ENCODE measurements at places on chromosomes 7 and 10.

- DNase-seq, result no peak
Measured at GRCh38 chr10:14782691-14783363, 8.1 kb upstream of the FAM107B start.

- DNase-seq, result no peak
Measured at GRCh38 chr7:13875496-13876074, 113.9 kb downstream of the ETV1 start.

- DNase-seq, result no peak
Measured at GRCh38 chr7:99505324-99505662, 831 bp downstream of the ZKSCAN5 start.

DNA sequence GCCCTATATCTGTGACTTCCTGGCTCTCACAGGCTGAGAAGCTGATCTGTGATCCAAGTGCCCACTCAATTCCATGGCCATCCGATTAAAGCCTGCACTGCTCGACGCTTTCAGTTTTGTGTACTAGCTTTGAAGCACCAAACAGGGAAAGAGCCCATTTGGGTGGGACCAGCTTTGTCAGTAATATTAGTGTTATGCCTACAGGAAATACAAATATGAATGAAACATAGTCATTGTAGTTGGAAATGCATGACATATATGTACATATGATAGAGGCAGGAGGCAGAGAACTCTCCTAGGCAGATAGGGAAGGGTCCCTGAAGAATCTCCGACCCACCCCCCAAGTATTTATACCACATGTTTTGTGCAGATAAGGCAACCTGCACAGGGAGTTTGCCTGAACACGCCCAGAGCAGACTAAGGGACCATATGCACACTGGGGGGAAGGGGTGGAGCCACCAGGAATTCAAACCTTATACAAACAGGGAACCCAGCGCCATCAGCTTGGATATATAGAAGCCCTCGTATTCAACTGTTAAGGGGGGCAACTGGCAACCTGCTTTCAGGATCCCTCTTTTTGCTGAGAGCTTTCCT is 653.2 kb downstream of the PARD3 start:
- no peak for DNase-seq

GRCh38 chr10:73931767-73932619 is 21.1 kb downstream of the PLAU start:
- no peak for DNase-seq

GRCh38 chr7:51228386-51228958 is 88.1 kb downstream of the COBL start:
- DNase-seq, result no peak

DNA sequence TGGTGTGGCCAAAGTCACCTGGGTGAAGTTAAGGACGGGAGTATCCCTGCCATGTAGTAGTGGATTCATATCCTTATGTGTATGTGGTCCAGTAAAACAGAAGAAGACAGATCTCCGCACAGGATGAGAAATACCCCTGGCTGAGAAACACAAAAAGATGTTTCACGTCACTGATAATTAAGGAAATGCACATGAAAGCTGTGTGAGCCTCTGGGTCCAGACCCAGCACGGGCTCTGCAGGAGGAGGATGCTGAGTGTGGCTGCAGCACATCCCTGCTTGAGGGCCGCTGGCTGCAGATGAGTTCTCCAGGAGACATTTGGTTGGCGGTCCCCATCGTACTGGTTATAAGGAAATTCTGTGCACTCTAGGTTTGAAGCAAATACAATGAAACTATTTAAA is 8.2 kb upstream of the SUN1 start:
- no peak for DNase-seq

GRCh38 chr10:104066945-104067344 is 18.7 kb downstream of the COL17A1 start:
- DNase-seq, result no peak

DNA sequence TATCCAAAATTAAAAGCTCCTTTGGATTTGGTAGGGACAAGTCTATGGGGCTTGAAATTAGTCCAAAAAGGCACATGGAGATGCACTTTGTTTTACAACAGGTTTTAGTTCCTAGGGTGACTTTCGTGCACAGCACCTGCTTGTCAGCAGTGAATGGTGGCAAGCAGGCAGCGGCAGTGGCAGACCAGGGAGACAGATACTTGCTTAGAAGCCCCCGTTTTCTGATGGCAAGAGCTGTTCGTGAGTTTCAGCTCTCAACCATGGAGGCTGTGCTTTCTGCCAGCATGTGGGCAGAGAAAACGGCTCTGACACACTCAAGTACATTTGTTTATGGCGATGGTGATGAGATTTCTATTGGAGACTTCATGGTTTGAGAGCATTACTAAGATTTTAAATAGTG is 61.7 kb upstream of the SHH start:
- no peak for DNase-seq

DNA sequence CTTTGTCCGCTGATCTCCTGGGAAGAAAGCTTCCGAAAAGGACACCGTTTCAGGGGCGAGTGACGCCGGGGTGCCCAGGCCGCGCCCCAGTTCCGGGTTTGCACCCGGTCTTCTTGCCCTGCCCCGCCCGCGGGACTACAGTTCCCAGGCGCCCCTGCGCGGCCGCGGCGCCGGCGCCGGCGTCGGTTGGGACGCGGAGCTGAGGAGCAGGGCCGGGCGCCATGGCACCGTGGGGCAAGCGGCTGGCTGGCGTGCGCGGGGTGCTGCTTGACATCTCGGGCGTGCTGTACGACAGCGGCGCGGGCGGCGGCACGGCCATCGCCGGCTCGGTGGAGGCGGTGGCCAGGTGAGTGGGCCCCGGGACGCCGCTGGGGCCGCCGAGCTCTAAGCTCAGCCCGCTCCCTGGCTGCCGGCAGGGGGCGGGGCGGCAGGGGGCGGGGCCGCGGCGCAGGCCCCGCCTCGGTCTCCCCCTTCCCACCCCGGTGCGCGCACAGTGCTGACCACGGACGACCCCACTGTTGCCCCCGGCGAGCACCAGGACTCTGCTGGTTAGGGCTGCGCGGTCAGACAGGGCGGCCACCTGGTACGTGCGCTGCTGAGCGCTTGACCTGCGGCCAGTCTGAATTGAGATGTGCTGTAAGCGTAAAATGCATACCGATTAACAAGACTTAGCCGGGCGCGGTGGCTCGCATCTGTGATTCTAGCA is at the start of gene LHPP:
Gene LHPP, plus strand, starts transcription at position 182 of the 706 bp plus-strand sequence. Its CDS starts 40 bp downstream, at position 222.
- peak; percentile 79 for DNase-seq

- no peak for DNase-seq
Measured at GRCh38 chr7:115338016-115338415, 416.1 kb downstream of the MDFIC start.
